Hematopoietic multipotent progenitor cell treated with erythropoietin and hydrocortisone succinate and interleukin-3 and kit ligand, for 15 days (in vitro differentiated cells): ENCODE measurements at places on chromosomes 2 and 18.

DNA sequence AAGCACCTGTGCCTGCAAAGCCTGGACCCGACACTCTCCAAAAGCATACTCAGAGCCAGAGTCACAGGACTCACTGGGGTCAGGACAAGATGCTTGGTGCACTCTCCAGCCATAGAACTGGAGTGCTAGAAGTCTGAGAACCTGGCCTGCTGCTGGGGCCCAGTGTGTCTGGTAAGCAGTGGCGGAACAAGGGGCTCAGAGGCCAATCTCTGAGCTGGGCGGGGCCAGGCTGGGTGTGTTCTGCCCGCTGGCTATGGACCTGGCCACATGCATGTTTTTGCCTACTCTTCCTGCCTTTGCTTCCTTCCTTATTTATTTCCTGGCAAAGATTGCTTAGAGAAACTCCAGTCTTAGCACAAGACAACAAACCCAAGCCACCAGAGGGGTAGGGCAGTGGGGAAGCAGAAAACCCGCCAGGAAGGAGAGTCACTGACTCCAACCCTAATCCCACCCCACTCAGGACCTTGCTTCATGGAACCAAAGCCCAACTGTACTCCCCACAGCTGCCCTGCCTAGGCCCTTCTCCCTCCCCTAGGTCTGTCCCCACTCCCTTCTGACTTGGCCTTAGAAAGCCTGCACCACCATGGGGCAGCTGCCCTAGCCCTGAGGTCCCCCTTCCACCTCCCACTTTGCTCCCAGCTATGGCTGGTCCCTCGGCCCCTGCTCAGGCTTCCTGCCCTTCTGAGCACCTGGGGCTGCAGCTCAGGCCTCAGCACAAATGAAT is 315.5 kb downstream of the CELF4 start:
- no peak for DNase-seq

DNA sequence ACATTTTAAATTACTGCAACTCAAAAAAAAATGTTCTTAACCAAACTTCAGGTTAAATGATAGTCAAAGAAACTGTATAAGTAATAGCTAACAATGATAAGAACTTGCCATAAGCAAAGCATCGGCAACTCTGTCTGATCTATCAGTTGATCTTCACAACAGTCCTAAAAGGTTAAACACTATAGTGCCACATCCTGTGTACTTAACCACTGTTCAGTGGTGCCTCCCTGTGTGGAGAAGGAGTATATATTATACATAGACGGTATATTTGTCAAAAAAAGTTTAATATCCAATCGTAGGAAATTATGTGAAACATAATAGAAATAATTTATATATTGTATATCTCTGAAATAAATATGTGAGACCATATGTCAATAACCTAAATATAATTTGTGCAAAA is 13.0 kb downstream of the DTNA start:
- DNase-seq: no peak

GRCh38 chr2:56376699-56377665 is 193.2 kb downstream of the CCDC85A start:
- no peak for DNase-seq

- no peak for DNase-seq
Observed at GRCh38 chr2:178392215-178392614, 58.8 kb downstream of the PRKRA start.

GRCh38 chr2:36769106-36769505 is 72.6 kb downstream of the VIT start:
- no peak for DNase-seq

DNA sequence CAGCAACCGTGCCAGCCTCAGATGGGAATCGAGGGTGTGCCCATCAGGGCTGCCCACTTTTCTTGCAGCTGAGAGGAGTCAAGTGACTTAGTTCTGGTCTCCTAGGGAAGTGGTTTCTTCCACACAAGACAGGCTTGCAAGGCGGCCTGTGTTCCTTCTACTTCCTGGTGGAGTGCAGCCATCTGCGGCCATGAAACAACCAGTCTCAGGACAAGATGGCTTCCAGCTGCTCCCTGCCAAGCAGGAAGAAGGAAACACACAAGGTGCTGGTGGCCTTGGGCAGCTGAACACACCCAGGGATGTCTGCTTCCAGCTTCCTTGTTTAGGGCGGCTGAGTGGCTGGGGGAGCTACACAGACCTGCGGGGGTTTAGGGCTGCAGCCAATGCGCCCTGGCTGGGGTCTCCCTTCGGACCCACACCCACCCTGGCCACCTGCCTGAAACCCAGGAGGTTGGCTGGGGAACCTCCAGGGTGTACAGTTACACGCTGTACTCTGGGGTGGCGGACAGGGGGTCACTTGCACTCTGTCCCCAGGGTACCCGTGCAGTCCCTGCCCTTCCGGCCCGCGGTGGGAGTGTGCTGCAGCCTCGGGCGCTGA is 34.7 kb downstream of the PTPN18 start:
- DNase-seq: no peak

- DNase-seq: no peak
Observed at GRCh38 chr2:44948565-44949328, 7.2 kb downstream of the SIX3 start.

- DNase-seq: no peak
Observed at GRCh38 chr2:128264881-128265607, 53.6 kb downstream of the HS6ST1 start.

- DNase-seq: no peak
Observed at GRCh38 chr18:14933049-14933851, 185.3 kb downstream of the ANKRD30B start.

- DNase-seq: no peak
Observed at GRCh38 chr2:25570161-25570845, 103.1 kb downstream of the DTNB start.

- no peak for DNase-seq
Observed at GRCh38 chr2:238818561-238818960, 29.3 kb upstream of the TWIST2 start.

DNA sequence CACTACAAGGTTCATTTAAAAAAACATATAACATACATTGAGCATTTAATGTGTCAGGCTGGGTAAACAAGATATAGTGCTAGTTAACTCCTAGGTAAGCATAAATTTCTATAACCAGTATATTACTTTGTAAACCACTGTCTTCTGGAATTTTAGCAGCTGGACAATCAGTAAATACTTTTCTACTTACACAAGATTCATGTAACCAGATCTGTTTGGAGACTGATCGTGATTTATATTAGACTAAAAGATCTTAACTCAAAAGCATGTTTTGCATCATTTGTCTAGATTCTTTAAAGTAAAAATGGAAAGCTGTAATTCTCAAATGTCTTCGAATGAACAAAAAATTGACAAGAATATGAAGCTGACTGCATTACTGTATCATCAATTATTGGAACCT is 941 bp upstream of the SGO2 start:
- no peak for DNase-seq

DNA sequence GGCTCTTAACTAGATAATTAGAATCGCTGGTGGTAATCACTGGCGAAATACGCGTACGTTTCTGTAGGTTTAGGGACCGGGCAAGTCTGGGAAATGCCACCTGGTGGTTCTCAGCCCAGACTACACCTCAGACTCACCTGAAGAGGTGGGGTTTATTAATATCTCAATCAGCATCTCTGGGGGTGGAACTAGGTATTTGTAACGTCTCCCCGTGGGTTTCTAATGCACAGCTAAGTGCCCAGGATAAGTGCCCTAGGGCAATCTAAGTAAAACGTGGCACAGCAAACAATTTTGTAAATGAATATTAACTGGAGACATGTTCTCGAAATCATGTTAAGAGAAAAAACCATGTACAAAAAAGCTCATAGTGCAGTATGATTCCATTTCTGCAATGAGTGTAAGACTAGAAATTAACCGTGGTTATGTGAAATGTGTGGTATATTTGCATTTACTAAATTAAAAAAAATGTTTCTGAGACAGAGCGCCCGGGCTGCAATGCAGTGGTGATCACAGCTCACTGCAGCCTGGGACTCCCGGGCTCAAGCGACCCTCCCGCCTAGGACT is 760 bp upstream of the CNOT11 start:
- DNase-seq: no peak

DNA sequence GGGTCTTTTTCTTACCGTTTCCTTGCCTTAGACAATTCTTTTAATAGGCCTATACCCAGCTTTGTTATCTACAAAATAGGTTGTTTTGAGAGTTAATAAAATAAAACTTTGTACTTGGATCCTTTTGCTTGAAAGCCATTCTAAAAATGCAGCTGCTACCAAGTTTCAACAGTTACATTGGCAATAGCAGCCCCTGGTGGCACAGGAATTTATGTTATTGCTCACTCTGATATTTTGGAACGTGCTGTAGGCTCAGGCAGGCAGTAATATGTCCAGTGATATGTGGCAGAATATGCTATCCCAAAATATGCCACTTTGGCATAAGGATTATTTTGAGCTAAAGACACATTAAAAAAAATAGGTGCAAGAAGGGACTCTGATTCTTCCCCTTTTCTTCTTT is 6.7 kb upstream of the COMMD1 start:
- no peak for DNase-seq

DNA sequence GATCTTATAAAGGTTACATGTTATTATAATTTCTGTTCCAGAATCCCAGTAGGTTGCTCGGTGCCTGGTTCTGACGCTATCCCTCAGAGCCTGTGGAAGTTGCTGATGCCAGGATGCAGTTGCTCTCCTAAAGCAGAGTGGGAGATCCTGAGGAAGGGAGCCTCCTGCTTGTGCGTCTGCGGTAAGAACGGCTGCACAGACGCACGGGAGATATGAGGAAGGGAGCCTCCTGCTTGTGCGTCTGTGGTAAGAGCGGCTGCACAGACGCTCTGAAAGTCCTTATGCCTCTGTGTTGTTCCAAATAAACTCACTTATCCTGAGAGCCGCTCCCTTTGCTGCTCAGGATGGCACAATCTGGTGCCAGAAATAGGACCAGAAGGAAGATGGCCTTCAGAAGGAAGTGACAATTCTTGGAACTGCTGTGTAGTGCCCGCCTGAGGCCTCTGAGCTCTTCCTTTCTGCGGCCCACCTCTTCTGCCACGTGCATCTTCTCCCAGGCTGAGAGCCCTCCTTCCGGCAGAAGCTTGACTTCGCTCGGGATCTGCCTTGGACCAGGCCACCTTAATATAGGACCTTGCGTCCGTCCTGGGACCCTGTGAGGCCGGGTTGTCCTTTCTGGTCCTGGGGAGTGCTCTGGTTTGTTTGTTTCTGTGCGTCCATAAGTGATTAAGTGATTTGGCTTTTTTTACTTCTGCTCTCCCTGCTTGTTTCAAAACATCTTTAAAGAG is 89.5 kb downstream of the RTP5 start:
- DNase-seq: no peak

DNA sequence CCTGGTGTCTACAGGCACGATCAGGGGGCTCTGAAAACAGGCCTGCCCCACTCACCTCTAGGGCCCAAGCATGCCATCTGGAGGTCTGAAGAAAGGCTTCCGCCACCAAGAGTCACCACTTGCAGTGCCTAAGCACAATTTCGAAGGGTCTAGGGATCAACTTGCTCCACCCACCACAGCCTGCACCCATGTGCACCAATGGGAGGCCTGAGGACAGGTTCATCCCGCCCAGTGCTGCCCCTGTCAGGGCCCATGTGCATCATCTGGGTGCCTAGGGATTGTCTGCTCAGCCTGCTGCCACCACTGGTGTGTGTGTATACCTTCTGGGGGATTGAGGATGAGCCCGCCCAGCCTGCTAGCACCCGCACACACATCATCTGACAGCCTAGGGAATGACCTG is 121.0 kb upstream of the ACVR1C start:
- no peak for DNase-seq

GRCh38 chr2:217909156-217909820 is 93.5 kb downstream of the TNS1 start:
- no peak for DNase-seq

- DNase-seq: no peak
Observed at GRCh38 chr2:10977621-10978020, 65.9 kb downstream of the KCNF1 start.

- DNase-seq: no peak
Observed at GRCh38 chr18:2060086-2060485, 511.2 kb downstream of the METTL4 start.

DNA sequence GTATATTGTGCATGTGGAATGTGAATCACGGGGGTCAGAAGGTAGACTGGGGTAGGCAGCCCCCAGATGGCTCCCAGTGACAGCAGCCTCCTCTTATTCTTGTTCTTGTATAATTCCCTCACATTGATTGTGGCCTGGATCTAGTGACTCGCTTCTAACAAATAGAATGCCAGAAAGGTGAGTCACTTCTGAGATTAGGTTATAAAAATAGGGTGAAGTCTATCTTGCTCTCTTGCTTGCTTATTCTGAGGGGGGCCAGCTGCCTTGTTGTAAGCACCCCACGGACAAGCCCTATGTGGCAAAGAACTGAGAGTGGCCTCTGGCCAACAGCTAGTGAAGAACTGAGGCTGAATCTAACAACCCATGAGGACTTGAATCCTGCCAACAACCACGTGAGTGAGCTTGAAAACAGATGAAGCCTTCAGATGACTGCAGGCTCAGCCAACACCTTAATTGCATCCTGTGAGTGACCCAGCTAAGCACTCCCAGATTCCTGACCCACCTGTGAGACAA is 15.6 kb upstream of the RMND5A start:
- no peak for DNase-seq

DNA sequence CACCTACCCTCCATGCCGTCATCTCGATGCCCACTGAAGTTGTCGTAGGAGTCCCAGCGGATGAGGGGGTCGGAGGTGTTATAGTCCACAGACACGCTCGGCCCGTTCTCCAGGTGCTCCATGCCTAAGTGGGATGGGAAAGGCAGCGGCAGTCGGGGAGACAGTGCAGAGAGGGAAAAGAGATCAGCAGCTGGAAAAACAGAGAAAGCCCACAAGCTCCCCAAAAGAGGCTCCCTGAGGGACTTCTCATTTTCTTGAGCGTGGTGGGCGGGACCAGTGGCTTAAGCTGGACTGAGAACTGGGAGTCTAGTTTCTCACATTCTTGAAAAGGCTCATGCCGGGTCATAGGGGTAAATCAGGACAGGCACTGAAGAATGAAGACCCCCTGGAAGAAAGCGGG is 121.9 kb downstream of the TNS1 start:
- no peak for DNase-seq

GRCh38 chr2:10257500-10258147 is 45.1 kb upstream of the HPCAL1 start:
- DNase-seq: no peak

DNA sequence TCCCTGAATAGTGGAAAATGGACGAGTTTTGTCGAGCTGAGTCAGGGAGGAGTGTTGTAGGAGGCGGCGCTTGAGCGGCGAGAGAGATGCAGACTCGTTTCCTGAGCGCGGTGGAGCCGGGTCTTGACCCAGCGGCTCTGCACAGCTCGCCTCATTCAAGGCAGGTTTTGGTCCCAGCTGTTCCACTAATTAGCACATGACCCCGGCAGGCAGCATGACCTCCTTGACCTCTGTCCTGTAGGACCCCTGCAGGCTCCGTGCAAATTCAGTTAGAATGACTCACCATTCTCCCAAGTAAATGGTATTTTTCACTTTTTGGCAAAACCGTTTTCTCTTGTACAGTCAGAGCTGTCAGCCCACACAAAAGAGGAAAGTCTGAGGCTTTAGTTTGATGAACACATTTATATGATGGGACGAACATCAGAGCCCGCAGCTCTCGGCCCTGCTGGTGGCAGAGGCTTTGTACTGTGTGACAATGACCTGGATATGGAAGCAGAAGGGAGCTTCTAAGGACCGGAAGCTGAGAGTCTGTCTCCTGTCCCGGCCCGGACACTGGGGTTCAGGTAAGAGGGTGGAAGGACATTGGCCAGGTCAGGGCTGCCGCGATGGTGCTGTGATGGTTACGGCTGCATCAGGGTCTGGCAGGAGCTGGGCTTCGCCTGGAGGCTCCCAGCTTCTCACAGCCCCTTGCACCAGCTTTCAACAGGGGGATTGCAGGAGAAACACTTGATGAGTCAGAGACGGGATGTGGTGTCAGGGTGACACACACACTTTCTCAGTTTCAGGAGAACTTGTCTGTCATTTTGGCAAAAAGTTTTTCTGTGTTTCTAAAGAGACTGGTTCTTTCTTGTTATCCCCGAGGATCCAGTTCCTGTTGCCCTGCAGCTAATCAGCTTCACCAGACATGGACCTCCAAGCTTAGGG is 29.9 kb upstream of the ALKAL2 start:
- no peak for DNase-seq
